Tibial nerve (tissue), 4 donors: ENCODE measurements at places on chromosomes 4 and X. TPM values are rescaled to one million over a fixed set of nuclear protein-coding genes. Genes with fewer than 3 reads are reported as not detected.

Gene UGT8
- 81.1 TPM for total RNA-seq

Gene GNRHR
- not detected for total RNA-seq

Gene MTMR8
- 4.8 TPM for total RNA-seq

Gene MAGEB2
- total RNA-seq, result not detected

Gene PAGE4
- not detected for total RNA-seq

Gene DRD5
- total RNA-seq, result not detected

Gene SMR3B
- total RNA-seq, result not detected

Gene SHROOM3
- total RNA-seq, result 43.3 TPM

Gene PNMA5
- not detected for total RNA-seq

Gene TXK
- 0.30 TPM for total RNA-seq

Gene APELA
- not detected for total RNA-seq

Gene ARHGEF38
- not detected for total RNA-seq

Gene RNF212
- 12.3 TPM for total RNA-seq

Gene DMRTC1
- total RNA-seq, result not detected

Gene LONRF3
- 12.2 TPM for total RNA-seq

Gene NUP62CL
- total RNA-seq, result not detected

Gene OTUD6A
- total RNA-seq, result not detected

Gene SATL1
- not detected for total RNA-seq

Gene NUDT10
- 0.60 TPM for total RNA-seq

Gene POLN
- 3.3 TPM for total RNA-seq

Gene SHROOM4
- 13.1 TPM for total RNA-seq

Gene KLB
- total RNA-seq, result 1.6 TPM

Gene IQCM
- not detected for total RNA-seq

Gene MAGEB17
- not detected for total RNA-seq

Gene WDFY3
- 79.4 TPM for total RNA-seq

Gene HSD17B13
- 1.7 TPM for total RNA-seq

Gene SSX3
- not detected for total RNA-seq

Gene TBC1D1
- total RNA-seq, result 97.8 TPM

Gene UGT2B7
- not detected for total RNA-seq

Gene NDP
- 2.2 TPM for total RNA-seq

Gene MAGEA1
- not detected for total RNA-seq

Gene ITGB1BP2
- 10.5 TPM for total RNA-seq
